Activated CD8-positive, alpha-beta memory T cell treated with anti-CD3 and anti-CD28 coated beads, Interleukin-2, amount 50 U/mL, for 48 hours (primary cell): ENCODE measurements at places on chromosomes 6 and 20.

DNA sequence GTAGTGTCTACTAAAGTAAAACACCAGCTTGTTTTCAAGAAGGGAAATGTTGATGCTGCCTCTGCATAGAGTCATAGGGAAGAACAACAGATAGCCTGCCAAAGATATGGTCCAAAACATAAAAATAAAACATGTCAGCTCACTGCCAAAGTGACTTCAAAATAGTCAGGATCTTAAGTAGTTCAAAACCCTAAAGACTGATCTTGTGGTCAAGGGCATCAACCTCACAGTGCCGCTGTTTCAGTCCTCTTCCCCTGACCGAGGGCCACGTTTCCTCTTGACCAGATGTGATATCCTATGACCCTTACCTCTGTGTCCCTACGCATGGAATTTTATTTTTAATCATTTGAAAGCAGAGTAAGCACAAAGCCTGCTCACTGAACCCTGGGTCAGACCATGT, 104.2 kb upstream of the CNKSR3 start:
- DNase-seq = no peak

- DNase-seq = no peak
Measured at GRCh38 chr6:22556266-22556665, 13.1 kb upstream of the HDGFL1 start.

GRCh38 chr6:41226752-41227151, 1.4 kb upstream of the TREML4 start:
- no peak for DNase-seq

DNA sequence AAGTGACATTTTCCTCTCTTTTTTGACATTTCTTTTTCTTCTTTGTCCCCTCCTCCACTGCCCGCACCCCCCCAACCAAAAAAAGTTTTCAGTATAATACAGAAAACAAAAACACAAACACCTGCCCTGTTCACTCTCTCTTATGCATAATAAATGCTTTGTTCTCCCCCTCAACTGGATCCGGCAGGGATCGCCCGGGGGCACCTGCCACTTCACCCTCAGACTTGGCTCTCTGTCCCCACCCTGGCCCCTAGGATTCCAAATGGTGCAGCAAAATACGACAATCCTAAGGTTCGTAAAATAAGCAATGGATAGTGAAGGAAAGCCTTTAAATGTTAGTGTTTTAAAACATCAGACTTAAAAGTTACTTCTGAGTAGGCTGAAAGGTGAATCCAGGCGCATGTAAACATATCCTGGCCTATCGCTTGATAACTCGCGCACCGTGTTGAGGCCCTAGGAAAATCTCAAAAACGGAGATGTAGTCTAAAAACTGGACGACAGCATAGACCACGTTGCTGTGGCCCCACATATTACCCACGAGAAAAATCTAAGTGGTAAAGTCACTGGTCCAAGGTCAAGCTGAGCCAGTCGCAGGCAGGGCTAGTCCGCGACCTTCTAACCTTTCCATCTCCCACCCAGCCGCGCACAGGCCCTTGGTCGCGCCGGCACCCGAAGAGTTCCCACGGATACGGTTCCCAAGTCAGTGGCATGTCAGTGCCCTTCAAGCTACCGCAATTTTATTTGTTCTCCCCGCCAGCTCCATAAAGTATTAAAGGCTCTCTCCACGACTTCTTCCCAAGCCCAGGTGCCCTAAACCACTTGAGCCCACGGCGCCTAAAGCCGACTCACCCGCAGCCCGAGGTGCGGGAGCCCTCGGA, 130.8 kb downstream of the OGFRL1 start:
- no peak for DNase-seq

DNA sequence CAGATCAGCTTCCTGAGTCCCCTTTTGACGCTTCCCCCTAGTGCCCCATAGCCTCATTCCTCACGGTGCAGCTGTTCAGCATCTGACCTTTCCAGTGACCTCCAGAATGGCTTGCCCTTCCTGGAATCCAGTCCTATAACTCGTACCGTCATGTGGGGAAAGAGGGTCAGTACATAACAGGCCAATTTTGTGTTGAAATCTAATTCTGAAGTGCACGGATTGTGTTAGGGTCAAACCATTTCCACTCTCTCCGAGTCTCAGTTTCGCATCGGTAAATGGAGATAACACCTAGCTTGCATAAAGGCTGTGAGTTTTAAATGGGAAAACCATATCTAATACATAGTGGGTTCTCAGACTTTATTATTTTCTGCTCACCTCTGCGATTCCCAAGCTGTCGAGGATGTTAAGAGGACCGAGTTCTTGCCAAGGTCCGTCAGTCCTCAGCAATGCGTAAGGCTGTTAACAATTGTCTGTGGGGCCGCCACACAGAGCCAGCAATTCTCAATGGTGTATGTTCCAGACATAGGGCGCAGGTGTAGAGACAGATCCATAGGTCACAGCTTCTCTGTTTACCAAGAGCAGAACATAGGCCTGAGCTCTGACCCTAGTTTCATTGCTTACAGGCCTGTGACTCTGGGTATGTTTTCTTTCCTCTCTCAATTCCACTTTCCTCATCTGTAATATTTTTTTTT, 45.5 kb upstream of the CCR6 start:
- no peak for DNase-seq

DNA sequence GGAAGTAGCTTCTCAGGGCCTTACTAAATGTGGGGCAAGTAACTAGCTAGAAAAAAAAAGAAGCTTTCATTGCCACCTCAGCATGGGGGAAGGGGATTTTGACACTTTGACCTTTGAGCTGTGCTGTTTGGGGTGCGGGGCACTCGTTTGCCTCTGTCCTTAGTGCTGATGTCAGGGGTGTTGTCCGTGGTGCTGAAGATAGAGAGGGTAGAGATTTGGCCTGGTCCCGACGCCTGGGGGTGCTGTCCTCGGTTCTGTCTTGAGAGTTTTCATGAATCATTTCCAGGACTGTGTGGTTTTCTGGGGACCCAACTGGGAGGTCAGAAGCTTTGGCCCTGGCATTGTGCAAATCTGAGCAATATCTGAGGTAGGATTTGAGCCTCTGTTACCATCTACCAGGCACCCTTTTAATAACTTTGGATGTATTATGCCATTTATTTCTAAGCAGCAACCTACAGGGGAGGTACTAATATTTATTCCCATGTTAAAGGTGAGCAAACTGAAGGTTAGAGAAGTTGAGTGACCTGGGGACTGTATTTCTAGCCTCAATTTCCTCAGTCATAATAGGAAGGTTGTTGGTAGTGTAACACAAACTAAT, 78.0 kb downstream of the DLGAP4 start:
- peak; percentile 70 for DNase-seq

GRCh38 chr6:4381381-4381780, 246.0 kb upstream of the ECI2 start:
- DNase-seq = no peak

- peak; percentile 59 for DNase-seq
Measured at GRCh38 chr6:158660333-158660754, 10.5 kb downstream of the SYTL3 start.

- DNase-seq = no peak
Measured at GRCh38 chr6:69790629-69791028, 6.2 kb downstream of the LMBRD1 start.

DNA sequence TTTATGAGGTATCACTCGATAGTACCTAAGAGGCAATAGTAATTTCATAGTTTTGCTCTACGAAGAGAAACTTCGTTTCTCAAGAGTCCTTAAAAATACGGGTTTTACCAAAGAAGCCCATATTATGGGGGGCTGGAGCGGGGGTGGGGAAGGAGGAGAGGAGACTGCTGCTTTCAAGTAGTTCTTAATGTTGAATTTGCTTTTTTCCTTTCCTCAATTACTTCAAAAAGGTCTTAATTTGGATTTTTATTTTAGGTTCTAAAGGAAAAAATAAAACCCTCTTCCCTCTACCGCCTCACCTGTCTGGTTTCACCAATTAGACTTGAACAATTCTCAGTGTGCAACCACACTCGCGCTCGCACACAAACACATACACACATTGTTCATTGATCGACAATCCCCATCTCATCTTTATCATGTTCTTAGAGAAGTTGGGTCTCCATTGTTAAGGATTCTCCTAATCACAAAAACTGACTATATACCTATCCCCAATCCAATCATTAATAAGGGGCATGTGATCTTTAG, 97.2 kb downstream of the HFE start:
- no peak for DNase-seq

DNA sequence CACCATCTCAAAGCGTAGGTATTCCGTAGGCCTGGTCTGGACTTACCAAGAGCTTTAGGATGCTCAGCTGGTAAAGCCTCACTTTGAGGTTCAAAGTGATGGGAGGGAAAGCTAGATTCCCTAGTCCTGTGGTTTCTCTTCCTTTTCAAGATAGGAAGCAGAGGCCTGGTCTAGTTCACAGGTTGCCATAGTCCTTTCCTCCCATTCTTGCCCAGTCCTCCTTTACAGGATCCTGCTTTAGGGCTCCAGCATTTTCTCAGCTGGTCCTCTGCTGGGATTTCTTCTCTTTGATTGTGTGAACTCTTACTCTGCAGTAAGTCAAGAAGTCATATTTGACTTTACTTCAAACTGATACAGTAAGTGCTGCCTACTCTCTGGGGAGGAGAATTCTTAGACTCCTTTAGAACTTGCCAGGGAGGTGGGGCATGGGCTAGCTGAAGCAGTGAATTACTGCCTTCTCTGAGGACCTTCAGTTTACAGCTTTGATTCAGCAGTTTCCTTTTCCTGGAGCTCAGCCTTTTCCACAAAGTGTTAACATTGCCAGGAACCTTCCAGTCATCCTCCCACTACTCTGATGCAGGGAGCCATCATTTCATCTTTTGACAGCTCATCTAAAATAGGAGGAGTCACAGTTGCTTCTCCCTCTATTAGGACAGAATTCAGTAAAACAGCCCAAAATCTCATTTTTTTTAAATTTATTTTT, 42.8 kb upstream of the PLCG1 start:
- no peak for DNase-seq

DNA sequence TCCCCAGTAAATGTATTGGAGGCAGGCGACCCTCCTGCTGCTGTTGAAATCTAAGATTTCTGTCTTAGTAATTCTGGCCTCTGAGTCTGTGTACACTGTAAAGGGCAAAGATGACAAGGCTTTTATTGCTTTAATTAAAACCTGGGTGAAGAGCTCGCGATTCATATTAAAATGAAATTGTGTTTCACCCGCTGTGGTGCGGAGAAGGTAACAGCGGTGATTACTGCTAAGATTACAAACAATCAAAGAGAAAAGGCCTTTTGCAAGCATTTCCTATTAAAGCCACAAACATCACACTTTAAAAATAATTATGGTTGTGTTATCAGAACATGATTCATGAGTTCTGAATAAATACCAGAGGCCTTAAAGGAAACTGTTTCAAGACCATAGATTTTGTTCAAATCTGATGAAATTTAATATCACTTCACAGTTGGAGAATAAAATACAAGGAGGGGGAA, 69.3 kb downstream of the TOX2 start:
- no peak for DNase-seq

- DNase-seq = no peak
Measured at GRCh38 chr20:63032861-63033793, 26.4 kb upstream of the BHLHE23 start.

DNA sequence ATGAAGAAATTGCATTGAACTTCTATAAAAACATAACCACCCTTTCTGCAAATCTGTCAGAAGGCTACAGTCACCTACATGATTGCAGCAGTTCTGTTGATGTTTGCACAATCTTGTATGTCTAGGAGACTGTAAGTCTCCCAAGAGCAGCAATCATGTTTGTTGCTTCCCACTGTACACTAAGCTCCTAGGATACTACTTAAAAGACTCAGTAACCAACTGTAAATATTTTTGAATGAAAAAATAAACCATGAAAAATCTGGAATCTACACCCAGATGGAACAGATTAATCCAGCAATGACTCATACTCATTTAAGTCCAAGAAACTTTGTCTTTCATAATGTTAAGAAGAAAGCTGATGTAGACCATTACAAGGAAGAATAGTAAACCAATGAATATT, 168.5 kb upstream of the ATXN1 start:
- DNase-seq = no peak

DNA sequence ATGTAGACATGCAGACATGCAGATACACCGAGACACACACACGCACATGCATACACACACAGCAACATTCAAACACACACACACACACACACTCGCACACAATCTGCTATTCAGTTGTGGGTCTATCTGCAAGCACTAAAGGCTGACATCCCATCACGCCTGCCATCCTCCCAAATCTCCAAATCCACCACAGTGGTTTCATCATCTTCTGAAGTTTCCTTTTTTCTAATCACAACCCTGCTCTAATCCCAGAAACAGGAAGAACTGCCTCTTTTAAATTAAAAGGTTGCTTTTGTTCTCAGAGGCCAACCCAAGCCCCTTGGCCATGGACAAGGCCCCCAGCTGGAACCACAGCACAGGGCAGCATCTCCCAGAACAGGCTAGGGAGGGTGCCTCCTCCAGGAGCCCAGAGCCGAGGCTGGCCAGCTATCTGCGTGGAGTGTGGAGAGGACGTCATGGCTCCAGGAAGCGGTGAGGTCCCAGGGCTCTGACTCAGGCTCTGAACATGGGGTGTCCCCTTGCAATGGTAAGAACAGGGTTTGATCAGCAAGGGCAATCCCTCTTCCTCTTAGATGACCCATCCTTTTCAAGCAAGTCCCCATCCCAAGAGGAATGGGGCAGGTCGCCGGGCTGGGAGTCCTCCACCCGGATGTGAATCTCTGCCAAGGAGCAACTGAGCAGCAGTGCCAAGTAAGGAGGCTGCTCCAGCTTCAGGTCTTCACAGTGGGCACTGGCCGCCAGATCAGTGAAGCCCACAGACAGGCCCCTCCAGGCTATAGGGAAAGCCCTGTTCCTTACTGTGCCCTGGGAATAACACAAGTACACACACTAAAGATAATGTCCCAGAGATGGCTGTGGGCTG, 14.7 kb downstream of the FOXF2 start:
- DNase-seq = no peak

DNA sequence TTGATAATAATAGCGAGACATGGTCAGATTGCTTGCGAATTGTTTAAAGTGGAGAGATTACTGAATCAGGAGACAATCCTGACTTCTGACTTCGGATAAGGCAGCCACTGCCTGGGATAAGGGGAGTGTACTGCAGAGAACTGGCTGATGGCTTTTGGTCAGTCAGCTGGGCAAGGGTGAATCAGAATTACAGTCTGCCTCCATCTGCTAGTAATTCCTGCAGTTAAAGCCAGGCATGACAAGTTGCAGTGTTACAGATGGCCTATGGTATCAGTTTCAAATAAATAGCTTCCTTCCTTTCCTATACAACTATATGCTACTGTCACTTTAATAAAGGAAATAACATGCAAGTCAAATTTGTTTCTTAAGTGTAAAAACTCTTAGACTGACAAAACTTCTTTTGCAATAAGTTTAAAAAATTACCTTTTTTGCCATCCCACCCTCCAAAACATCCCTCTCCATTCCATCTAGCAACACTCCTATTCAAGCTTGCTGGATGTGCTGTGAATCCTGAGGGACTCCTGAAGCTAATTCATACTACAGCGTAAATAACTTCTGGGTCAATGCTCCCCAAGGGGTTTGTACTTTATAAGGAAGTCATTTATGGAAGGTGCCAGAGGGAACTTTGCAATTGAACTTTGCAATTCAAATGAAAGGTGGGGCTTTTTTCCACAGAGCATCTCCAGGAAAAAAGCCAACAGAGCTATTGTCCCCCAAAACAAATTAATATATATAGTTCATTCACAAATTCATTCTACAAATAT, 245.2 kb downstream of the ADGRB3 start:
- no peak for DNase-seq
